NCI-H187 (cell line): ENCODE measurements at places on chromosomes 2 and 18.

- DNase-seq: no peak
Observed at GRCh38 chr2:14492920-14493503, 139.5 kb upstream of the LRATD1 start.

DNA sequence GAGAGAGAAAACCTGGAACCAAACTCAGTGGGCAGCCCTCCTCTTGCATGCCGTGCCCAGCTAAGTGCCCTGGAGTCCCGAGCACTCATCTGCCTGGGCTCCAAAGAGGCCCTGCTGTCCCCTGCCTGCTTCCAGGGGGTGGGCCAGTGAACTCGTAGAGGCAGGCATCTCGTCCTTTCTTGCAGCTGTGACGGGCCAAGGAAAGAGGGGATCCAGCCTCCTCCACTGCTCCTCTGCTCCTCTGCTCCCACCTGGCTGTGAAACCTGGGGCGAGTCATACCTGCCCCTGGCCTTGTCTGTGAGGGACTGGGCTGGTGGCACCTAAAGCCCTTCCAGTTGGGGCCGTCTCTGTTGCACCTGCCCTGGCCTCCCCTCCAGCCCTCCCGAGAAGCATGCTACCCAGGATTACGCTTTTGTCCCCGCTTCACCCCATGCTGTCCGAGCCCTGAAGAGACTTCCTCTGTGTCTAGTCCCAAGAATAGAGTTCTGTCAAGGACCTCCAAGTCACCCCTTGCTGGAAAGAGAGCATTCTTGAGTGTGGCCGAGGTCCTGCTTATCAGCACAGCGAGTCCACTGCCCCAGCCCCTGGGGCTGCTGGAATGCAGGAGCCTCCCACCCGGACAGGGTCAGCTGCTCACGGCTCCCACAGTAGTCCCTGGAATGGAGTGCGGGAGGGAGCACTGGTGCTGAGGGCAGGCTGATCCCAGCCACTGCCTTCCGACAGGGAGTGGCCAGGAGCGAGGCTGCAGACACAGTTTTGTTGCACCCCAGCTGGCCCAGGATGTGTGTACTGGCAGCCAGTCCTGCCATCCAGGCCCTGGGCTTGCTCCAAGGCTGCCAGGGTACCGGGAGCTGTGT, 14.3 kb downstream of the KCNK3 start:
- no peak for DNase-seq

DNA sequence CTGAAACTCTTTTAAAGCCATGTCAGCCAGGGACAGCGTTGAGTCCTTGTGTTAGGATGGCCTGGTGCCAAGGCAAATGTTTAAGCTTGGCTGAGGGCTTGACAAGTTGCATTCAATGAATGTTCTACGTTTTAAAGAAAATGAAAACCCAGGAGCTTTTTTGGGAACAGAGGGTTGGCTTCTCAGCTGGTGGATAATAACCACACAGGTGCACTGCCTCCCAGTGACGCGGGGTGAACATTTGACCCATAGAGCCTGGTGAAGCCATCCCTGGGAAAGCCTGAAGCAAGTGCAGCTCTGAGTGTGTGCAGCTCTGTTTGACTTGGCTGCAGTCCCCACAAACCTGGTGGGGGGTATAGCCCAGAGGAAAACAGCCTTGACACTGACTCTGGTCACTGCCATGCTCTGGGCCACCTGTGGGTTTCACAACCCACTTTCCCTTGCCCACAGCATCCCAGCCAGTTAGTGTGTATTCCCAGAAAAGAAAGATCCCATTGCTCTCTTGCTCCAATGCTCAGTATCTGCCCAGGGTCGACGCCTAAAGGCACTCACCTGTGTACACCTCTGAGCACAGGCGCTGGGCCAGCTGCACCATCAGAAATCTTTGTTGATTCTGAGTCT, 874.9 kb downstream of the RNF144A start:
- no peak for DNase-seq

DNA sequence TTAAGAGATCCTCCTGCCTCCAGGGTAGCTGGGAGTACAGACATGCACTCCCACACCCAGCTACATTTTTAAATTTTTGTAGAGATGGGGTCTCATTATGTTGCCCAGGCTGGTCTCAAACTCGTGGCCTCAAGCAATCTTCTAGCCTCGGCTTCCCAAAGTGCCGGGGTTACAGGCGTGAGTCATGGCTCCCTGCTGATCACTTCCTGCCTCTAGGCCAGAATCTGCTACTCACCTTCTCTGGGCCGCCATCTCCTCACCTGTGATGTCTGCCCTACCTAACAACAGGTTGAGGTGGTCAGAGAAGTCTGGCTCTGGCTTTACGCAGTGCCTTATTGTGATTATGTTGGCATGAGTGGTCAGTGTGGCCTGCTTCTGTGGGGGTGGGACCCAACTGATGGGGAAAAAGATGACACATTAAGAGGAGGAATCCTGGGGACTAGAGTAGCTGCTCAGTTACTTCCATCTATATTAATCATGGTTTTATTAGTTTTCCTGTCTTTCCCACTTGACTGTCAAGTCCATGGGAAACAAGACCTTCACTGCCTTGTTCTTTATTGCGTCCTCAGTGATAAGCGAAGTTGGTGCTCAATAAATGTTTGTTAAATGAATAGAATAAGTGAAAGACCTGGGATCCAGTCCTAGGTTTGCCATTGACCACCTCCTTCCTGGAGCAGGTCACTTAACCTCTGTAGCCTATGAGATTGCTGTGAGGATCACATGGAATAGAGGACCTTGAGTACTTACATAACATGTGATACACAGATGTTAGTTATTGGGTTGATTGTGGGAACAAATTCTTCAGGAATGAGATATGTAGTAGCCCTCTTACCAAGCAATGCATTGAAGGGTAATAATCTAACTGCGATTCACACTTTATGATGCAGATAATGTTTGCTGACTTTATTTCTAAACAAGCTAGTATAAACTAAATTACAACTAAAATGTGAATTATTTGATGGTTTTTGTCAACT, 15.7 kb downstream of the KCTD1 start:
- DNase-seq: no peak
